ENCODE measurements at places on chromosomes 11 and 22.

DNA sequence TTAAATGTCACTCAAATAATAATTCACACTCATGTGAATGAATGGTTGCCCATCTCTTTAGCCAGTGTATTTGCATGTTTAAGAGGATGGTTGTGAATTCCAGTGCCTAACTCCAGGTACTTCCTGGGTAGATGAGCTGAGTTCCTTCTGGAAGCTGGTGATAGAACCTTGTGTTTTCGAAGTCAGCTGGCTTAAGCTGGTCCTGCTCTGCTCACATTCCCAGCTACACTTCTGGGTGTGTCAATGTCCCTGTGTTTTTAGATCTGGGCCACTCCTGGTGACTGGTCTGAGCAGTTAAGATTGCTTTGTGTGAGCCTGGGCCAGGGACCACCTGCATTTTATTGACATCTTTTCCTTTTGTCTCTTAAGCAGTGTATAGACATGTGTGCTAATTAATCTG, 10.6 kb downstream of the TEAD1 start:
- DNase-seq, result no peak

DNA sequence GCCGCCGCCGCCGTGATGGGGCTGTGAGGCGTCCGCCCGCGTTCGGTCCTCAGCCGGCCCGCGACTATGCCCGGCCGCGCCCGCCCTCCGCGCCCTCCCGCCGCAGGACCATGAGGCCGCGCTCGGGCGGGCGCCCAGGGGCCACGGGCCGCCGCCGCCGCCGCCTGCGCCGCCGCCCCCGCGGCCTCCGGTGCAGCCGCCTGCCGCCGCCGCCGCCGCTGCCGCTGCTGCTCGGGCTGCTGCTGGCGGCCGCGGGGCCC, 215 bp downstream of the ZNRF3 start:
- DNase-seq, result no peak

DNA sequence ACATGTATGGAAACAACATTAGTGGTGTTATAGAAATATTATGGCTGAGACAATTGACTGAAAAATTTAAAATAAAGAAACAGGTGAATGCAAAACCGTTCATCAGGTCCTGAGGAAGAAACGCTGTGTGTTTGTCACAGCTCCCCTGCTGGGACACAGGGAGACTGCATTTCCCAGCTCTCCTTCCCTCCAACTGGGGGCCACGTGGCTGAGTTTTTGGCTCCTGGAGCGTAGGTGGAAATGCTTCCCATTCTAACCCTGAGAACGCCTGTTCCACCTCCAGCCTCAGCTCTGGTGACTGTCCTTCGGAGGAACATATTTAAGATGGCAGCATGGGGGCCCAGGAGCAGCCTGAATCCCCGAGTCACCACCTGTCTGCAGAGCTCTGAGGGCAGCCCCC, 398.6 kb downstream of the BRD1 start:
- no peak for DNase-seq

DNA sequence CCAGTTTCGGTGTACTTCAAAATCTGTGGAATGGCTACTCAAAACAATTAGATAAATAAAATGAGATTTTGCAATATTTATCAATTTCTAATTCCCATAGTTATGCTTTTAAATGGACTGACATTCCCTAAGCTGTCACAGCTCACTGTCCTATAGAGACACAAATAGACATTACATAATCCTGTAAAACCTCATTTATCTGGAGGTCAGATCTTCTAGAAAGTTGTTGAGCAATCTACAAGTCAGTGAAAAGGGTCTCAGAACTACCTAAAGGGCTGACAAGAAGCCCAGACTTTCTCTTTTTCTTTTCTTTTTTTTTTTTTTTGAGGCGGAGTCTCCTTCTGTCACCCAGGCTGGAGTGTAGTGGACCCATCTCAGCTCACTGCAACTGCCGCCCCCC, 12.0 kb downstream of the ALG8 start:
- DNase-seq, result no peak

GRCh38 chr11:20912065-20912821, 242.9 kb downstream of the NELL1 start:
- no peak for DNase-seq

Measured in CD4-positive, alpha-beta T cell treated with Interferon alpha-2 for 1 hour (primary cell).